ENCODE measurements at places on chromosomes 3 and 15.

- peak; percentile 65 for DNase-seq
Observed at GRCh38 chr15:81106560-81106959, 27.5 kb upstream of the CFAP161 start.

GRCh38 chr3:32700244-32700643 is 15.3 kb downstream of the CNOT10 start:
- DNase-seq, result no peak

GRCh38 chr3:50203113-50203808 is 1.8 kb upstream of the SLC38A3 start:
- no peak for DNase-seq

DNA sequence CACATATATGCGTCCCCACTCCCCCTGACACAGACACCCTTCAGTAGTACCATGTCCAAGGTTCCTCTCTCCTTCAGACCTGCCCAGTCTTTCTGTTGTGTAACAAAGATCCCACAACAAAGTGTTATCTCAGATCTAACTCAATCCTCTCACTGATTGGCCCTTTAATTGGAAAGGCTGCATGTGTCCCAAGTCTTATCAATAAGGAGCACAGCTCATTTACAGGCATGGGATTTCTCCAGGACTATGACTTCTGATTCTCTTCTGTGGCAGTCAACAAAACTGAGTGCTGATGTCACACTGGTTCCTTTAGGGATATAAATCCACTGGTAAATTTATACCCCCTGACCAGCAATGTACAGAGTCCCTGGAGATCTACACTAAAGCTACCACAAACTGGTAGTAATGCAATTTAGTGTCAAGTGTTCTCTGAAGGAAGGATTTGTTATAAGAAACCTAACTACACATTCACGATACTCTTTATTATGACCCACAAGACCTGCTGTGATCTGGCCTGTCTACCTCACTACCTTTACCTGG is 28.1 kb downstream of the CLK3 start:
- no peak for DNase-seq

DNA sequence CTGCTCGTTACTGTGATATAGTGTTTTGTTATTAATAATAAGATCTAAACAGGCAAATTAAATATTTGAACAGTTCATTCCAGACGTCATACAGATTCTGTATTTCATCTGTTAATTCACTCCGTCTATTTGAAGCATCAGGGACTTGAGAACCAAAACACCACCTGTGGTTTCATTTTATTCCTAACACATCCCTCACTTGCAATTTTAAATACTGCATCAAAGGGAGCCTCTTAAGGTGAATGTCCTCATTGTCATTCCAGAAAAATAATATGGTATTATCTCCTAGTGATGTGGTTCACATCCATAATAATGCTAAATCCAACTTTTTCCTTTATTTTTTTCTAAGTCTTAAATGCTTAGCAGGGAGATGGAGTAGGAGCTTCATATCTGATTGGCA is 1390.9 kb upstream of the CADM2 start:
- DNase-seq, result no peak

DNA sequence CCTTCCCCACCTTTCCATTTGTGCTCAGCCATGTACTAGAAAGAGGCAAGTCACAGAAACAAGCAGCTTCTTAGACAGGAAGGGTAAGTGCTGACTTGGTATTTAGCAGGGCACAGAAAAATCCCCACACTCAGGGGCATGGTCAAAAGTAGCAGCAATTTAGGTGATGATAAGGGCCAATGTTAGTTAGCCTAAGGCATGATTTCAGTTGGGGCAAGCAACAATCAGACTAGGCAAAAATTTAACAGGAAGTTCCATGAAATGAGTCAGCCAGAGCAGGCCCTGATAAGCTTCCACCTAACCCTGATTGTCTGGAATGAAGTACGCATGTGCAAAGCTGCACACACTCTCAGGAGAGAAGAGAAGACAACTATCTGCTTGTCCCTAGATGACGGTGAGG is 423.4 kb upstream of the UBE2E2 start:
- no peak for DNase-seq

GRCh38 chr3:74559261-74559660 is 55.2 kb downstream of the CNTN3 start:
- DNase-seq, result no peak

DNA sequence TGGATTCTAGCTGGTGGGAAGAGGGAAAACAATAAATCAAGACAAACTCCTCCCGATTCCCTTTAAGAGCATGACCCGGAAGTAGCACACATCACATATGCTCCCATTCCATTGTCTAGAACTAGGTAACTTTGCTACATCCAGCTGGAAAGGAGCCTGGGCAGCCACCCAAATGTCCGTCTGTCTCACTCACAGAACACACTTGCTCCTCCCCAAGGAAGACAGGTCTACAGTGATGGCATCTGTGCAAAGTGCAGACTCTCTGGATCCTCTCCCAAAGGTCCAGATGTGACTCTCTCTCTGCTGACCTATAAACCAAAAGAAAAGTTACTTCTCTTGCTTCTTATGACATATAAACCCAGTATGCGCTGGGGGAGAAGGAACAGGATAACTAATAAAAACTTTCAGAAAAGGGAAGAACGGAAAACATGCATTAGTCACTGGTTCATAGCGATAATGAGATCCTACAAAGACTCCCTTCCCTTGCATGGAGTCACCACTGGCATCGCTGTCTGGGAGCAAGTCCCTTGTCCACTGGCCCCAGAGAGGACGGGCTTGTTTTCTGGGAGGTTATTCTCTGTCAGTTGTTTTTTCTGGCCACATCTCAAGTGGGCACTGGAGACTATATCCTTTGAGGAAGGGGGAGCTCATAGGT is 29.8 kb upstream of the EPHB3 start:
- no peak for DNase-seq

DNA sequence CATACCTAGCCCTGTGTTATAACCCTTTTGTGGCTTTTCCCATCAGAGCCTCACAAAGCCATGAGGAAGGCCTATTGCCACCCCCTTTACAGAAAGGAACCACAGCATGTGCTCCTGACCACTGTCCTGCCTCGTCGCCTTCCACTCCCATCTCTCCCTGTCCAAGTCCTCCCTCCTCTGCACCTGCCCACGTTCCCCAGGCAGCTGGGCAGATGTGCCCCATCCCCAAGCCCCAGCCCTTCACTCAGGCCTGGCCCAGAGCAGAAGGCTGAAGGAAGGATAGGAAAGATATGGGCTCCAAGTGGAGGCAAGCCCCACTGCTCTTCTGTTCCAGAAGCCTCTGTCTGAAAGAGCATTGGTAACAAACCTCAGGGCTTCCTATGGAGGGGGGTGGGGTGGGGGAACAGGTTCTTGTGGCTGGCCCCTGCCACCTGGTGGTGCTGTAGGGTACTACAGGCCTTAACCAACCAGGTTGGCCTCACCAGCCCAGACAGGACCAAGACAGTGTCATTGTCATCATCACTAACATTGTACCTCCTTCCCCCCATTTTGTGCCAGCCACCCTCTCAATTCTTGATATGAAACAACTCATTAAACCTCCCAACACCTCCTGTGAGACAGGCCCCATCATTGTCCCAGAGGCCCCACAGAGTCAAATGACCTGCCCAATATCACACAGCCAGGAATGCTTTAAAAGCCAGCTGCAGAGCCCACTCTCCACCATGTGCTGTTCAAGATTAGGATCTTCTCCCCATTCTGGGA is 10.0 kb downstream of the POC1A start:
- peak; percentile 90 for DNase-seq

DNA sequence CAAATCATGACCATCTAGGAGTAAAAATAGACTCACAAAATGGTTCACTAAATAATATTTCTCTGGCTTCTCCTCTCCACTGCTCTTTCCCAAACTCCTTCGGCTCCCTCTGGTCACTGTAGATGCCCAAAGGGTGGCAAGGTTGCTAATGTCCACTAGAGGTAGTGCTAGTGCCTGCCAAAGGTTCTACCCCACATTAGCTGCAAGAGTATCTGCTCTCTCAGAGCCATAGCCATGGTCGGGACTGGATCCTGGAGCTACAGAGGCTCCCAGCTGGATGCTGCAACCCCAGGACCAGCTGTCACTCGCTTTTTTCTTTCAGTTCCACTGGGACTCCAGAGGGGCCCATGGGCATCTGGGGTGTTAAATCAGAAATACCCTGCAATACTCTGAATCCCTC is 8.5 kb downstream of the HTR3D start:
- DNase-seq, result peak; percentile 68

DNA sequence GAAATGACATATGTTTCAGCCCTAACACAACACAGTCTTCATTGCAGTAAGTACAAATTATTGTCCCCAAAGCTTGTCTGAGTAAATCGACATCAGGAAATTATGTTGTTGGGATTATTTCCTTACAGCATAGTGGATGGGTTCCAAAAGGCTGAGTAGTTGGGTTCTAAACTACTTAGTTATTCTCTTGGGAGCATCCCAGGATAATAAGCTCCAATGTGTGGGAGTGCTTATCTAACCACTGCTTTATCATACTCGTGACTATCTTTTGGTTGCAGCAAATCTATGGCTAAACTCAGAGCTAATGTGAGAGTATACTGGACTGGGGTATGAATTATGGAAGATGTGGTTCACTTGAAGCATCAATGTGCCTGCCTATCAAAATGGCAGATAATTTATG is 128.5 kb downstream of the RBMS3 start:
- DNase-seq, result peak; percentile 41

- no peak for DNase-seq
Observed at GRCh38 chr15:67792250-67792942, 32.9 kb upstream of the SKOR1 start.

DNA sequence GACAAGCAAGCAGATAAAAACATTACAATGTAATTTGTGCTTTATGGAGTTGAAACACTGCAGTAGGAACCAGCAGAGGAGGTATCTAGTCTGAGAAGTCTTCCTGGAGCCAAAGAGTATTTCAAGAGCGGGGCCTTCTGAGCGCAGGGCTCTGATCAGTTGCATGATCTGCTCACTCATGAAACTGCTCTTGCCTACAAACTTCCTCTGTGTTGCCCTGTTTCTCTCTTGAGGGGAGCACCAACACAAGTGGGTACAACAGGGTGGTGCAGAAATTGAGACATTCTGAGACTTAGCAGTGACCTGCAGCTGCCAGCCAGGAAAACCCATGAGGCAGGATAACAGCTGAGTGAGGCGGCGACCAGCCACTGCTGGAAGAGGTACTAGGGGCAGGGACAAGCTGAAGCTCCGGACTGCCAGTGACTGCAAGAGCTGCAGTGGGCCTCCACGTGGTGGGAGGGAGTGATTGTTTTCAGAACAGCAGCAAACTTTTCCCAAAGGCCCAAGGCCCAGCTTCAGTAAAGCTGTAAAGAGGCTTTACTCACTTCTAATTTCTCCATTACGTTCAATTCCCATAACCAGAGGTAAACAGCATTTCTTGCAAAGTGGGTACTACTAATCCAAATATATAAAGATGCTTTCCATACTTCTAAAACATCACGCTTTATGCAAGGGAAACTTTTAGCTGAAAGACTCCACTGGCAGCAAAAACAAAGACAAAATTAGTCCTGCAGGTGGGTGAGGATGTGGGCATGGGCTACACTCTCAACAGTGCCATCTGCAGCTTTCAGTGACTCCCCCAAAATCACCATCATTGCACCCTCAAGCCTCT is 69.0 kb upstream of the LPP start:
- no peak for DNase-seq

GRCh38 chr3:194487289-194488054 is 670 bp upstream of the ATP13A3 start:
- DNase-seq, result peak; percentile 36

DNA sequence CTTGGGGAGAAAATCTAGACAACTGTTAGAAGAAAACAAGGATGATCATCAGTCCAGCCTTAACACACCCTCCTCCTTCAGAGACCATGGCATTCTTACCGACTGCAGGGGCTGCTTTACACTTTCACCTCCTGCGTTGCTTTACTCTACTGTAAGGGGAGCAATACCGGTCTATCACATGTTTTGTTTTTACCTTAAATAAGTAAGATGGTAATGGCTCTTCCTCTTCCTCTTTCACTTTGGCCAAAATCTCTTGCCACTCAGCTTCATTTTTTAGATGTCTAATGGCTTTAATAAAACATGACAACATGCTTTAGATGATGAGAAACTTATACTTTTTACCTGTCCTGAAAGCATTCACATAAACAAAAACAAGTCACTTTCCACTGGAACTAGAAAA is 33.4 kb upstream of the STIMATE start:
- DNase-seq, result no peak

All from D341Med (cell line).